Naive thymus-derived CD4-positive, alpha-beta T cell (primary cell): ENCODE measurements at places on chromosomes 2 and 18. TPM values are rescaled to one million over a fixed set of nuclear protein-coding genes. Genes with fewer than 3 reads are reported as not detected.

BBS5 gene
- total RNA-seq: 2.6 TPM

CPO gene
- 0.51 TPM for total RNA-seq

DNA sequence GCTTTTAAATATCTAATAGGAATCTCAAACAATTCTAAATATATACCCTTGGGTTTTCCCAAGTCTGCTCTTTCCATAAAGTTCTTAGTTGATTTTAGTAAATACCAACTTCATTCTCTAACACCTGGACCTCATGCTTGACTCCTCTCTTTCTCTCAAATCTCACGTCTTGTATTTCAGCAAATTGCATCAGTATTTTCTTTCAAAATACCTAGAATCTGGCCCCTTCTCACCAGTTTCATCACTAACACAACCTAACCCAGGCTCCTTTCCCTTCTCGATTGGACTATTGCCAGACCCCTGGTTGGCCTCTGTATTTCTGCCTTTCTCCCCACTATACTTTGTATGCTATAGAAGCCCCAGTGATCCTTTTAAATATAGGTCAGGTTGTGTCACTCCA is 23.0 kb upstream of the FAM171B start:
- H3K27ac ChIP-seq: no peak overlapping the region
- H3K4me1 ChIP-seq: no peaks in the 10 kb centered on the region
- DNase-seq: no peak
- H3K4me3 ChIP-seq: no peak overlapping the region

GRCh38 chr2:228417956-228418355 is 236.5 kb upstream of the SPHKAP start:
- H3K4me1 ChIP-seq: no peaks in the 10 kb centered on the region
- H3K27me3 ChIP-seq: no peaks in the 10 kb centered on the region

DNA sequence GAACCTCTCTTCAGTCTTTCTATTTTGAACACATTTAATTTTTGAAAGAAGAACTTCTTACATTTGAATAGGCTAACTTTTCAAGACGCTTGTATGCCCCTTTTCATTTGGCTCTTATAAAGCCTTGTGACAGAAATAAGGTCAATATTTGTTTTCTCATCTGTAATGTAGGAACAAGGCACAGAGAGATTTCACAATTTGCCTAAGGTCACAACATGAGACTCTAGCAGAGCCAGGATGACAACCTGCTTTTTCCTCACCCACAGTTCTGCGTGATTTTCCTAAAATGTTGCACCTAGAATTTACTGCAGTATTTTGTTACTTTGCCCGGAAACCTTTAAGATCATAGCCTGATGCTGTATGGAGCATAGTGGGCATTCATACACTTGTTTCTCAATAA is 67.4 kb downstream of the TXNL1 start:
- no peaks in the 10 kb centered on the region for H3K4me1 ChIP-seq
- no peaks in the 10 kb centered on the region for H3K27me3 ChIP-seq
- no peak overlapping the region for H3K4me3 ChIP-seq
- no peaks in the 10 kb centered on the region for H3K36me3 ChIP-seq
- no peak overlapping the region for H3K27ac ChIP-seq
